ENCODE measurements at places on chromosomes 11 and 22. TPM values are rescaled to one million over a fixed set of nuclear protein-coding genes. Genes with fewer than 3 reads are reported as not detected.

ACTN3 gene
- 0.33 TPM for total RNA-seq

OR8G5 gene
- total RNA-seq = not detected

RAG2 gene
- total RNA-seq = not detected

DENND6B gene
- 12.7 TPM for total RNA-seq

ACR gene
- 0.17 TPM for total RNA-seq

KDM4E gene
- total RNA-seq = not detected

BARX2 gene
- 0.10 TPM for total RNA-seq

MYEOV gene
- total RNA-seq = not detected

OR56A1 gene
- total RNA-seq = 0.06 TPM

DRAP1 gene
- total RNA-seq = 46.4 TPM

OR8D4 gene
- 0.06 TPM for total RNA-seq

- peaks cover 12% of the 10 kb centered on the region for H3K4me1 ChIP-seq
- no peaks in the 10 kb centered on the region for H3K36me3 ChIP-seq
- H3K4me3 ChIP-seq = no peak overlapping the region
- H3K27ac ChIP-seq = no peak overlapping the region
Observed at GRCh38 chr11:33384220-33384619, 127.0 kb downstream of the HIPK3 start.

- no peaks in the 10 kb centered on the region for H3K27me3 ChIP-seq
- no peak for DNase-seq
- H3K4me3 ChIP-seq = no peak overlapping the region
- H3K27ac ChIP-seq = no peak overlapping the region
- H3K4me1 ChIP-seq = no peaks in the 10 kb centered on the region
Observed at GRCh38 chr11:41483956-41484355, 24.5 kb upstream of the LRRC4C start.

- H3K36me3 ChIP-seq = peaks cover 17% of the 10 kb centered on the region
- H3K4me3 ChIP-seq = peak overlapping the region; percentile 76
- H3K4me1 ChIP-seq = peaks cover 43% of the 10 kb centered on the region
- no peak for DNase-seq
- no peak overlapping the region for H3K27ac ChIP-seq
Observed at GRCh38 chr11:119423509-119424254, 710 bp upstream of the THY1 start.

GRCh38 chr11:109197656-109198055, 224.3 kb upstream of the C11orf87 start:
- no peaks in the 10 kb centered on the region for H3K4me1 ChIP-seq
- H3K4me3 ChIP-seq = no peak overlapping the region
- no peaks in the 10 kb centered on the region for H3K27me3 ChIP-seq
- H3K27ac ChIP-seq = no peak overlapping the region
- DNase-seq = no peak

- DNase-seq = no peak
- no peak overlapping the region for H3K4me3 ChIP-seq
- H3K27ac ChIP-seq = no peak overlapping the region
- peaks cover 12% of the 10 kb centered on the region for H3K27me3 ChIP-seq
Observed at GRCh38 chr22:49999063-49999945, 13.3 kb downstream of the IL17REL start.

DNA sequence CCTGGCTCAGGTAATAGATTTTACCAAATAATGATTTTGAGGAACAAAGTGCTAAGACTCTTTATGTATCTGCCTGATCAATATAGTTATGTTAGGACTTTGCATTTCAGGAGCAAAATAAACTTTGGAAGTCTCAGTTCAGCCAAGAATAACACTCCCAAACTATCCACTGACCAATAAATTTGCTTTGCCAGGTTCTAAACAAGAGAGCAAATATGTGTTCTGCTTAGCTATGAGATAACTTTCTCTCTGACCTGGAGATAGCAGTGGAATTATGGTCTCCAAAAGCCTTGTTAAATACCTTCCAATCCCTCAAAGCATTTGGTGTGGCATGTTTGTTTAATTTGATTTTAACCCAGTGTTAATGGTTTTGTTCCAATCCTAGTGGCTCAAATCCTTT, 1541.1 kb downstream of the FAM181B start:
- no peak for DNase-seq
- H3K4me1 ChIP-seq = no peaks in the 10 kb centered on the region
- H3K4me3 ChIP-seq = no peak overlapping the region
- H3K27ac ChIP-seq = no peak overlapping the region
- no peaks in the 10 kb centered on the region for H3K27me3 ChIP-seq

GRCh38 chr11:86524620-86525352, 147.6 kb downstream of the ME3 start:
- DNase-seq = no peak
- no peaks in the 10 kb centered on the region for H3K36me3 ChIP-seq
- peaks cover 3% of the 10 kb centered on the region for H3K4me1 ChIP-seq
- no peak overlapping the region for H3K4me3 ChIP-seq
- no peak overlapping the region for H3K27ac ChIP-seq

DNA sequence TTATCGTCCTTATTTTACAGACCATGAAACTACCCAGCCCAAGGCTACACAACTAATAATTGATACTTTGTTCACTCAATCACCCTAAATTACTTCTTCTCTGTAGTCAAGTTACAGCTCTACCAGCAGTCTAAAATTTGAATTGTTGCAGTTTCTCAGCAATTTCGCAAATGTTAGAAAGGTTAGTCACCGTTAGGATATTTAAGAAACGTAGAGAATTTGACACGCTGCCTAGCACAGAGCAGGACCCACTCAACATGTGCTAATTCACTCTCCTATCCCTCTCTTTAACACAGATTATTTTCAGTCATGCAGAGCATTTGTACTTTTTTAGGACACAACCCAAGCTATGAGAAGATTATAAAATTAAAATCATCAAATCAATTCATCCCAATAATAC, 771.1 kb upstream of the LUZP2 start:
- H3K36me3 ChIP-seq = no peaks in the 10 kb centered on the region
- H3K27ac ChIP-seq = no peak overlapping the region
- no peak for DNase-seq
- H3K4me3 ChIP-seq = no peak overlapping the region
- H3K4me1 ChIP-seq = no peaks in the 10 kb centered on the region

- no peak overlapping the region for H3K27ac ChIP-seq
- H3K36me3 ChIP-seq = no peaks in the 10 kb centered on the region
- H3K27me3 ChIP-seq = no peaks in the 10 kb centered on the region
- no peak overlapping the region for H3K4me3 ChIP-seq
Observed at GRCh38 chr11:129974237-129974636, 28.4 kb downstream of the PRDM10 start.

DNA sequence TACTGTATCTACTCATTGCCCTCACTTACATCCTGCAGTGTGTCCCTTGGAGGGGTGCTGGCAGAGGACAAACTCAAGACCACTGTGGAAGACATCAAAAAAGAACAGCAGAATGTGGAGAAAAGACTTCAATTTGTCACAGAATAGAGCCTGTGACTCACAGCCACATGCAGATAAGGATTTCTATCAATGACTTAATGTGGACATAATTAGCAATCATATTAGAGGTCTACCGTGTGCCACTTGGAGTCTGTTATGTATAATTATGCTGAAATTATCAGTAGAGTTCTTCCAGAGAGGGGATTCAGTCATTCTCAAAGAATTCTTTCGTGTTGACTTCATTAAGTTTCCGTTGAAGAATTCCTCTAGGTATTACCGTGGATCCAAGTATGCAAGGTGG, 473.5 kb downstream of the MIAT start:
- no peaks in the 10 kb centered on the region for H3K36me3 ChIP-seq
- DNase-seq = no peak
- H3K27ac ChIP-seq = no peak overlapping the region
- peaks cover 19% of the 10 kb centered on the region for H3K4me1 ChIP-seq

DNA sequence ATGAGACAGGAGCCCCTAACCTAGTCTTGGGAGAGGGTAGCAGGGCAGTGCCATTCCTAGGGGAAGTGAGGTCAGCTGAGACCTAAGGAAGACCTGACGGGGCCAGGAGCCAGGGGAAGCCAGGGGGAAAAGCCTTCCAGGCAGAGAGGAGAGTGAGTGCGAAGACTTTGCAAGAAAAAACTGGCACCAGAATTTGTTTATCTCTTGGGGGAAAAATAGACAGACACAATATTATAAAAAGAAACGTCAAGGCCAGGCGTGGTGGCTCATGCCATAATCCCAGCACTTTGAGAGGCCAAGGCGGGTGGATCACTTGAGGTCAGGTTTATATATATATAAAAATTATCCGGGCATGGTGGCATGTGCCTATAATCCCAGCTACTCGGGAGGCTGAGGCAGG, 26.9 kb upstream of the TESMIN start:
- H3K4me3 ChIP-seq = no peak overlapping the region
- no peak overlapping the region for H3K27ac ChIP-seq
- no peaks in the 10 kb centered on the region for H3K4me1 ChIP-seq
- H3K36me3 ChIP-seq = peaks cover 40% of the 10 kb centered on the region

DNA sequence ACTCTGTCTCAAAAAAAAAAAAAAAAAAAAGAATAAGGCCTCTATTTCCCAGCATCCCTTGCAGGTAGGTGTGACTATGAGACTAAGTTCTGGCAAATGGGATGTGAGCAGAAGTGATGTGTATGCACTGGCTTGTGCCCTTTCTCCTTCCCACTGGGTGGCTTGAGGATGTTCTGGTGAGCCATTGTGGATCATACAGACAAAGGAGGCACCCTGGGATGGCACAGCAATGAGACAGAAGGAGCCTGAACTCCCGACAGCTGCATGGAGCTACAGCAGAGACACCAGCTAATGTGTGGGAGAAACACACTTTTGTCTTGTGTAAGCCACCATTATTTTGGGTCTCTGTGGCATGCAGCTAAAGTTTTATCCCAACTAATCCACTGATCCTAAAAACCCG, 10.6 kb upstream of the SORL1 start:
- H3K4me1 ChIP-seq = no peaks in the 10 kb centered on the region
- no peak for DNase-seq
- H3K27ac ChIP-seq = no peak overlapping the region
- H3K27me3 ChIP-seq = no peaks in the 10 kb centered on the region
- H3K4me3 ChIP-seq = no peak overlapping the region
- no peaks in the 10 kb centered on the region for H3K36me3 ChIP-seq

DNA sequence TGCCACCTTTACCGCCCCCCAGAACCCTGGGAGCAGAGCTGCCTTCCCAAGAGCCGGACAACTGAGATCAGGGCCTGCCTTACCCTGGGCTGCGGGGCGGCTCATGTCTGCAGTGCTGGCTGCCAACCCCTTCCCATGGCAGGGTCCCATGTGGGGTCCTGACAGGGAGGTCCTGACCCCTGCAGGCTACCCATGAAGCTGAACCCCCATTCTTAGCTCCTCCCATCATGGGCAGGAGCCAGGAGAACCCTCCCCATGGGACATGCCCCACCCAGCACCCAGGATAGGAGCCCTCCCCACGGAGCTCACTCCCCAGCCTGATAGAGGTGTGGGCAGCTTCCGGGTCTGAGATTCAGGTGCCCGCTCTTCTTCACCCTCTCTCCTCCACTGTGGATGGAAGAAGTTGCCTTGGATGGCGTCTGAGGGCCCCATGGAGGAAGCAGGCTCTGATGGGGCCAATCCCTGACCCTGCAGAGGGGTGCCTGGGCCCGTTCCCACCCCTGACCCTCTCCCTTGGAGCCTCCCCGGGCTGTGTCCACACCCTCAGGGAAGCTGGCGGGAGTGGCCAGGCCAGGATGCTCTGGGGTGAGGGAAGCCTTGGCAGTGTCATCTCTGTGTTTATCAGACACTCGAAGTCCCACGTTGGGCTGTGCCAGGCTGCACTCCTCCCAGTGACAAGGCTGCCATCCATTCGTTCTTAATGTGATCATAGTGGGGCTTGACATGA, 1508.2 kb downstream of the BRD1 start:
- H3K27me3 ChIP-seq = peaks cover 5% of the 10 kb centered on the region
- no peak for DNase-seq
- no peak overlapping the region for H3K27ac ChIP-seq
- H3K4me3 ChIP-seq = no peak overlapping the region

DNA sequence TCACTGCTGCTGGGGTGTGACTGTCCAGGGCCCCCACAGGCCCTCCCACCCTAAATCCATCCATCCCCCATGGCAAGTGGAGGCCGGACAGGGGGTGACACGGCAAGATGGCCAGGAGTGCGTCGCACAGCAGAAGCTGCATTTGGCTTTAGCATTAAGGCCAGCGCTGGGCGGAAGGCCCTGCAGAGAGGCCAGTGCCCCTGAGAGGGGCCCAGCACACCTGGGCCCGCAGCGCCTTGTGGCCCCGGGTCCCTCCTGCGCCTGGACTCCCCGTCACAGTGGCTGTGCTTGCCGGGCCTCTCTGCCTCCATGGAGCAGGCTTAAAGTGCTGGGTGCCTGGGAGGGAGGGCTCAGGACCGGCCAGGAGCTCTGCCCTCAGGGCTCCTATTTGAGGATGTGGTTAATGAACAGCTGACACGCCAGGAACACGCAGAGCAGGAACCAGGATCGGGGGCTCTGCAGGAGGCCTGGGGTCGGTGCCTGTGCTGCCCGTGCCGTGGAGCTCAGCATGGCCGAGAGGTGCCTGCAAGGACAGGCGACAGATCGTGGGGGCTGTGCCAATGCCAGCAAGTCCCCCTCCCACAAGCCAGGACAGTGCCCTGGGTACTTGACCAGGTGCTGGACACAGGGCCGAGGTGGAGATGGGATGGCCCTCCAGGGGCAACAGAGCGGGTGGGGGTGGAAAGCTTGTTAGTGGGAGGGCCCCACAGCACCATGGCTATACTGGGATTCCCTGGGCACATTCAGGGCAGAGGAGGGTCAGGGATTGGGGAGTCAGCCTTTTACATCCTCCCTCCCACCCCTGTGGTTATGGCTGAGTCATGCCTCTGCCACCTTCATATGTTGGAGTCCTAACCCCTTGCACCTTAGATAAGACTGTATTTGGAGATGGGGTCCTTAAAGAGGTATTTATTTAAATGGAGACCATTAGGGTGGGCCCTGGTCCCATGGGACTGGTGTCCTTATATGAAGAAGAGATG, 30.9 kb upstream of the CARS1 start:
- H3K36me3 ChIP-seq = peaks cover 72% of the 10 kb centered on the region
- no peaks in the 10 kb centered on the region for H3K27me3 ChIP-seq
- no peak for DNase-seq
- H3K27ac ChIP-seq = no peak overlapping the region
- no peak overlapping the region for H3K4me3 ChIP-seq
- H3K4me1 ChIP-seq = peaks cover 7% of the 10 kb centered on the region

GRCh38 chr11:44574610-44575287, 9.3 kb downstream of the CD82 start:
- no peak for DNase-seq
- H3K36me3 ChIP-seq = no peaks in the 10 kb centered on the region
- peaks cover 49% of the 10 kb centered on the region for H3K4me1 ChIP-seq
- no peaks in the 10 kb centered on the region for H3K27me3 ChIP-seq
- H3K27ac ChIP-seq = peak overlapping the region; percentile 48
- H3K4me3 ChIP-seq = no peak overlapping the region

DNA sequence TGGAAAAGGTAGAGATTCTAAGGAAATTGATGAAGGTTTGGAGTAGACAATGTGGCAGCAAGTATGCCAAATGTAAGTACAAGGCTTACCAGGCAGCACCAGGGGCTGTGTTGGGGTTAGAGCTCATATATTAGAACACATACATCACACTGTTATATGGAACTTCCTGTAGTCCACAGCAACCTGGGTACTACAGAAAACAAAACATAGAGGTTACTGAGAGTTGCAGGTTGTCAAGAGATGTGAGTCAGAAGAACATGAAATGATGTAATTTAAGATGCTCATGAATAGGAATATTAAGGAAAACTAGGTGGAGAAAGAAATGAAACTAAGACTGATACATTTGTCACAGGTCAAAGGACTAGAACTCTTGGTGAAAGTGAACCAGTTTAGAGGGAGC, 22.0 kb downstream of the FAT3 start:
- H3K4me3 ChIP-seq = no peak overlapping the region
- DNase-seq = no peak
- H3K27me3 ChIP-seq = no peaks in the 10 kb centered on the region
- no peaks in the 10 kb centered on the region for H3K4me1 ChIP-seq
- no peaks in the 10 kb centered on the region for H3K36me3 ChIP-seq

- no peak overlapping the region for H3K27ac ChIP-seq
- no peak overlapping the region for H3K4me3 ChIP-seq
- peaks cover 3% of the 10 kb centered on the region for H3K36me3 ChIP-seq
- H3K27me3 ChIP-seq = no peaks in the 10 kb centered on the region
- DNase-seq = no peak
- peaks cover 3% of the 10 kb centered on the region for H3K4me1 ChIP-seq
Observed at GRCh38 chr11:113373306-113373705, 14.3 kb upstream of the ANKK1 start.

Data from spinal cord (tissue), 10 donors.